ENCODE measurements at places on chromosomes 12 and 14.
A peak's percentile ranks its signal among the peaks of the same experiment; 100 is the strongest.

DNA sequence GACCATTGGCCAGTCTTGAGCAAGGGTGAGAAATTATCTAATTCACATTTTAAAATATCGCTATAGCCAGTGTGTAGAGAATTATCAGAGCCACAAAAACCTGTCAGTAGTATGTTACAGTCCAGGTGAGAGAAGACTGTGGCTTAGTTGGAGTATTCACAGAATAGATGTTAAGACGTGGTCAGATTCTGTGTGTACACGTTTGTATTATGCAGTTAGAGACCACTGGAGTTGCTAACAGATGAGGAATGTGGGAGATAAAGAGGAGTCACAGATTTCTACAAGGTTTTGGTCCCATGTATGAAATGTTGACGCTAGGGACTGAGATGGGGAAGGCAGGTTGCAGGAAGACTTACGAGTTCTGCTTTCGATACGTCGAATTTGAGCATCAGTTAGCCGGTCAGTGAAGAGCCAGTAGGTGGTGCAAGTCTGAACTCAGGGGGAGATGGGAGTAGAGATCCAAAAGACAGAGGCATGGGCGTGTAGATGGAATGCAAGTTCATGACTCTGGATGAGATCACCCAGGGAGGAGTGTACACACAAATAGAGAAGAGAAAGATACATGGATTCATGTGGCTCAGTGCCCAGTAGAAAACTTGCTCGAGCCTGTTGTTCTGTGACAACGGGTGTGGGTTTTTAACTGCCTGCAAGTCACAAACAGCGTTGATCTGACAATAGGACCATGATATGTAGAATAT, 114.8 kb upstream of the FLRT2 start:
- DNase-seq: no peak

DNA sequence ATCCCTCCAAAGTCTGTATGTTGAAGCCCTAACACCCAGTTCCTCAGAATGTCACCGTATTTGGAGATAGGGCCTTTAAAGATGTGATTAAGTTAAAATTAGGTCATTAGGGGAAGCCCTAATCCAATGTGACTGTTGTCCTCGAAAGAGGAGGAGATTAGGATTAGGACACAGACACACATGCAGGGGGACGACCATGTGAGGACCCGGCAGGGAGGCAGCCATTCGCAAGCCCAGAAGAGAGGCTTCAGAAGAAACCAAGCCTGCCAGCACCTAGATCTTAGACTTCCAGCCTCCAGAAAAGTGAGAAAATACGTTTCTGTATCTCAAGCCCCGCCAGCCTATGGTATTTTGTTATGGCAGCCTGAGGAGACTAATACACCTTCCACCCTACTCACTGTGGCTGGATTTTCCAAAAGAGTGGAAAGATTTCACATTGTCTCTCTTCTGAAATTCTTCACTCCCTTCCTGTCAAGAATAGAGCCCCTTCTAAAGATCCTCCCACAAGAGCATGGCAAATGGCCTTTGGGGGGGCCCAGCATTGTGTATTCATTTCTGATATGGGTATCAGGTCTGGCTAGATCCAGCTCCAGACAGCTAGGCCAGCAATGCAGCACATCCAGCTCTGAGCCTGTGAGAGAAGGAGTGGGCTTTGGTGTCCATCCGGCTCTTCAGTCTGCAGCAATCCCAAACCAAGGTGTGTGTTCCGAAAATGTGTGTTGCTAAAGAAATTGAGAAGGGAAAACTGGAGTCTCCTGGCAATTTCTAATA, 15.4 kb upstream of the UBC start:
- DNase-seq: no peak

GRCh38 chr14:73887694-73888459, 1.2 kb downstream of the ZNF410 start:
- DNase-seq: no peak

DNA sequence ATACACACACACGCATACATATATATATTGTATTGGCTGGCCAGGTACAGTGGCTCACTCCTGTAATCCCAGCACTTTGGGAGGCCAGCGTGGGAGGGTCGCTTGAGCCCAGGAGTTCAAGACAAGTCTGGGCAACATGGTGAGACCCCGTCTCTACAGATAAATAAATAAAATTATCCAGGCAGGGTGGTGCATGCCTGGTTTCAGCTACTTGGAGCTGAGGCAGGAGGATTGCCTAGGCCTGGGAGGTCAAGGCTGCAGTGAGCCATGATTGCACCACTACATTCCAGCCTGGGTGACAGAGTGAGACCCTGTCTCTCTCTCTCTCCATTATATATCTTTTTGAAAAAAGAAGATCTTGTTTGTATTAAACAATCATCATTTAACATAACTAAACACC, 4.6 kb upstream of the SYNE3 start:
- no peak for DNase-seq

DNA sequence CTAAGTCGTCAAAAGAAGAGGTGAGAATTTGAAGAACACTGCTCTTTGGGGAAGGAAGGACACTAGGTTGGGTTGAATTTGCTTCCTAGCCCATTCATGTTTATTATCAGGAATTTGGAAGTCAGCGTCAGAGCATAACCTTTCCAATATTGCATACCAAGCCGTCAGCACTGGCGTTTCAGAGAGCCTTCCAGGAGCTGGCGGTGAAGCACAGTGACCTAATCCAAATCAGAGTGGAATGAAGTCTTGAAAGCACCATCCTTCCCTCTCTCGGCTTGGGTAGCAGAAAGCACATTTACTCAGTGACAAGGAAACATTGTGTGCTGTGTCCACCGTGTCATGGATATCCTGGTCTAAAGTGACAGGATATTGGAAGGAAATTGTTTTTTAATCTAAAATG, 240.3 kb upstream of the PELI2 start:
- DNase-seq: no peak

- DNase-seq: no peak
Measured at GRCh38 chr14:21991130-21991529, 317.5 kb upstream of the OR4E1 start.

GRCh38 chr14:81269100-81269978, 48.6 kb upstream of the GTF2A1 start:
- no peak for DNase-seq

- DNase-seq: no peak
Measured at GRCh38 chr12:88994537-88994936, 357.8 kb downstream of the DUSP6 start.

- DNase-seq: no peak
Measured at GRCh38 chr12:29054858-29055663, 94.0 kb upstream of the FAR2 start.

GRCh38 chr12:113302886-113303640, 31.8 kb downstream of the SLC8B1 start:
- no peak for DNase-seq

- DNase-seq: no peak
Measured at GRCh38 chr12:11657511-11657910, 8.0 kb downstream of the ETV6 start.

DNA sequence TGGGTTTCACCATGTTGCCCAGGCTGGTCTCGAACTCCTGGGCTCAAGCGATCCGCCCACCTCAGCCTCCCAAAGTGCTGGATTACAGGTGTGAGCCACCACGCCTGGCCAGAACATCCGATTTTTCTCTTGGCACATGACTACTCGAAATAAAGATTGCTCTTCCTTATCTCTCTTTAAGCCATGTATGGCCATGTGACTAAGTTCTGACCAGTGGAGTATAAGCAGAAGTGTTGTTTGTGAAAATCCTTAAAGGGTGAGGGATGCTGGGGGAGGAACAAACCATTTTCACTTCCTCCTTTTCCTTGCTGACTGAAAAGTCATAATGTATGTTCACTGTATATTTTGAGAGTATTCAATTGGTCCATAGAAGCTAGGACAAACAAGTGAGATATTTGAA, 50.7 kb upstream of the ATF7IP start:
- no peak for DNase-seq

- DNase-seq: no peak
Measured at GRCh38 chr12:85299053-85299452, 19.0 kb downstream of the ALX1 start.

- DNase-seq: no peak
Measured at GRCh38 chr14:80536456-80536855, 325.2 kb upstream of the DIO2 start.

GRCh38 chr12:68976395-68976841, 43.4 kb upstream of the CPM start:
- no peak for DNase-seq

GRCh38 chr12:2857576-2857975, 737 bp upstream of the TEX52 start:
- no peak for DNase-seq

- peak; percentile 78 for DNase-seq
Measured at GRCh38 chr14:102928412-102929240, 6.2 kb downstream of the AMN start.

DNA sequence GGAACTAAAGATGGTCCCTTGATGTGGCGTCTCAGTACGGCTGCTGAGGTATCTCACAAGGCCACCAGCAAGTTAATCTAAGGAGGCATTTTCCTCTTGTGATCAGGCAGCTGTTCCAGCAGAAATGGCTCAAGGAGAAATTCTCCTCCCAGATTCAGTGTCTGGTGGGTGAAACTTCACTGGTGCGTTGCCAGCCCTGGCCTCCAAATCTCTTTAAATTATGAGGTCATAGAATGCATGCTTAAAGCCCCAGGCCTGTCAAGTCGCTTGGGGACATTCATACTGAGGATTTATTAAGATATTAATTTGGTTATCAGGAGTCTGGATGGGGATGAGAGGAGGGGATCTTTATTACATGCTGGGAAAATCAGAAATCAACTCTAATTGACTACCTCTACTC, 72.9 kb downstream of the PPP2R5C start:
- no peak for DNase-seq

DNA sequence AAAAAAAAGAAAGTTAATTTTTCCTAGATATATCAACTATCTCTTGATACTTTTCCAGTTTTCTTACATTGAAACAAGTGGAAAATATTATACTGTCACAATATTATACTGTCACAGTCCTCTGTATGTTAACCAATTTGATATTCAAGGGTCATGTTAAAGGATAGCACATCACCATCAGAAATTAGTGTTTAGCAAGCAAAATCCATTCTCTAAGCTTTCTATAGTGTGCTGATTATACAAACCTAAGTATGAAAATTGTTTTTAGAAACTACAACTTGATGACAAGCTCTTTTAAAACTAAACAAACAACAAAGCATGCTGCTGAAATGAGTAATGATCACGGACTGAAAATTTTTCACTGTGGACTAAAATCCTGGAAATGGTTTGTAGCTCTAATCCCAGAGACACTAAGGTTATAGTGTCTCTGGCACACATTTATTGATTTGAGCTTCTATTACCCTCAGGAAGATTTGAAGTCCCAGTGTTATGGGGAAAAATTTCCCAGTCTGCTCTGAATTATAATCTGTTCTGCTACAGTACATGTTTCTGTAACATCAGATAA, 9.7 kb downstream of the SPTSSA start:
- no peak for DNase-seq

DNA sequence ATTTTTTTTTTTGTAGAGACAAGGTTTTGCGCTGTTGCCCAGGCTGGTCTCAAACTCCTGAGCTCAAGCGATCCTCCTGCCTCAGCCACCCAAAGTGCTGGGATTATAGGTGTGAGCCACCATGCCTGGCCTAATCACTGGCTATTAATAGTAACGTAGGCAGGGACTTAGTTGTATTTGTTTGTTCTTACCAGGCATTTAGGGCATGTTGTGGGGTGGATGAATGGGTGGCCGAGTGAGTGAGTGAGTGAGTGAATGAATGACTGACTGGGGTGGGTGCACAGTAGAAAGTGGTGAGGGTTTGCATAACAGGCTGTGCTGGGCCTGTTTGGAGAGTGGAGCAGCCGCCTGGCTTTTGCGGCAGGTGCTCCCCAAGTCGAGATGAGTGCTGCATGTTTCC, 87.0 kb downstream of the FOXN4 start:
- DNase-seq: no peak

DNA sequence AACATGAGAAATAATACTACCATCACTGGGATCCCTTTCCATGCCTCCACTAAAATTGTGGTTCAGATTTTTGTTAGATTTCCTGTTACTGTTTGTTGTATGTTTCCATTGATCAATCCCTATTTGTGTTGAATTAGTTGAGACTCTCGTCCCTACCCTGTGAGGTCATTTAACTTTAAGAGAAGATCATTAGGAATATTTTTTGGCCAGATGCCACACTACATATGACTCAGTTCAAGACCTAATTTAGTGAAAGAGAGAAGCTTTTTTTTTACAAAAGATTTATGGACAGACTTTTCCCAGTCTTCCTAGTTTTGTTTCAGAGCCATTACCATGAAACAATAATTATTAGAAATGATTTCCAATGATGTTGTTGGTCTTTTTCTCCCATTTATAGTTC, 35.5 kb downstream of the CPSF6 start:
- no peak for DNase-seq

- DNase-seq: no peak
Measured at GRCh38 chr12:47811581-47812484, 7.9 kb downstream of the HDAC7 start.

- DNase-seq: peak; percentile 19
Measured at GRCh38 chr12:132847363-132848356, 19.0 kb upstream of the GOLGA3 start.

- no peak for DNase-seq
Measured at GRCh38 chr14:78535041-78535440, 364.9 kb downstream of the NRXN3 start.

- no peak for DNase-seq
Measured at GRCh38 chr12:109773384-109774011, 59.7 kb downstream of the TRPV4 start.

GRCh38 chr12:19053218-19053617, 76.3 kb upstream of the PLEKHA5 start:
- DNase-seq: no peak

DNA sequence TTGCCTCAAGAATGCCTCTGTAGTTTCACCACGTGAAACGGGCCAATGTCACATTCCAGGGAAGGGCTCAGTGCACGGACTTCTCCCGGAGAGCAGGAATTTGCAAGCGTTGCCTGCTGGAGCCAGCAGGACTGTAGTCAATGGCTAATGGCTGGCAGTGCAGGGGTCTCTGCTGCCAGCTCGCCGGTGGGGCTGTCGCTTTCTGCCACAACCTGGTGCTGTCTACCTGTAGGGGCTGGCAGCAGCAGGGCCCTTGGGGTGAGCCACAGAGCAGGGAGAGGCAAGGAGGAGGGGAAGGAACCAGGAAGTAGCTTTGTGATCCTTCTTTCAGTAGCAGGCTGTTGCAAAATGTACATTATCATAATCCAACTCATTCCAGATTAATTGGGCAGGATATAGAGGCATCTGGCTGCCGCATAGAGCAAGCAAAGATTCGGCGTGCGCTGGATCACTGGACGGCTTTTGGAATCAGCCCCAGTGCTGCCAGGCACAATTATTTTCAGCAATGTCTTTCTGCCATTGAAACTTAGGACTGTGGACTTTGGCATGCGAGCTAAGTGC, 114.1 kb downstream of the PAPOLA start:
- DNase-seq: no peak

- DNase-seq: no peak
Measured at GRCh38 chr12:22899184-22899583, 274.2 kb downstream of the ETNK1 start.

All from CD8-positive, alpha-beta T cell (primary cell).